ENCODE measurements at places on chromosomes 5 and 9.

DNA sequence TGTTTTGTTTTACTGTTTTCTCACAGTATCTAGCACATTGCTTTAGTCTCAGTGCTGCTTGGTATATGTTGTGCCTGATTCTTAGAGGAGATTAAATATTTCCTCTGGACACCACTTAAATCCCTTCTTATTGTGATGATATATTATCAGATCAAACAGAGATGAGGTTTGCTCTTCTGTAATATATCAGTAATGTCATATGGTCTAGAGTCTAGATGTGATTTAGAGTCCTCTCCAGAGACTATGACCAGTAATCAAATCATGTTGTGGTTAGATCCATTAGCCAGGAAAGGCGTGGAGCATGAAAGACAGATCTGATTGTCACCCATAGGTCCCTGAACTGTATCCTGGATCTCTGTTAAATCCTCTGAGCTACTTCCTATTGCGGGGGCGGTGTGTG, 24.4 kb downstream of the CAMK4 start:
- no peak for DNase-seq

- peak; percentile 86 for DNase-seq
These were observed 15.8 kb upstream of the RAPGEF1 start for GRCh38 chr9:131755541-131756198.

GRCh38 chr9:99220011-99220410, 1.7 kb downstream of the ALG2 start:
- no peak for DNase-seq

- no peak for DNase-seq
These were observed 192.0 kb downstream of the IRX1 start for GRCh38 chr5:3787604-3788003.

- no peak for DNase-seq
These were observed 60.3 kb downstream of the HABP4 start for GRCh38 chr9:96510258-96510657.

GRCh38 chr9:95940265-95940664, 64.8 kb downstream of the ERCC6L2 start:
- DNase-seq, result no peak

GRCh38 chr5:63011158-63011557, 432.5 kb downstream of the LRRC70 start:
- DNase-seq, result no peak

DNA sequence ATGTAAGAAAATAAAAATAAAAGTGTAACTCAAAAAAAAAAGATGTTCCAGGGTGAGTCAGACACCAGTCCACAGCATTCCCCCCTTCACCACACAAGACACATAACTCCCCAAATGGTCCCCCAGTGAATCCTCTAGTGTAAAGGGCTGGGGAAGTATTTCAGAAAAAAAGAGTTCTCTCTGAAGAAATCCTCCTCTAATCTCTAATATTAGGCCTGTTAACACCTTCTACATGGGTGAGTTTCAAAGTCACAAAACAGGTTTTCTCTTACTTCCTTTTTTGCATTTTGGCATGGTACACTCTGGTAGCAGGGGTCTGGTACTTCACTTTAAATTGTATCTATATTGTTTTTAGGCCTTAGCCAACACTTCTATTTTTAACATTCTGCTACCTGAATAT, 28.2 kb downstream of the RNF145 start:
- DNase-seq, result no peak

- peak; percentile 62 for DNase-seq
These were observed 75.2 kb upstream of the SSBP2 start for GRCh38 chr5:81826128-81826527.

DNA sequence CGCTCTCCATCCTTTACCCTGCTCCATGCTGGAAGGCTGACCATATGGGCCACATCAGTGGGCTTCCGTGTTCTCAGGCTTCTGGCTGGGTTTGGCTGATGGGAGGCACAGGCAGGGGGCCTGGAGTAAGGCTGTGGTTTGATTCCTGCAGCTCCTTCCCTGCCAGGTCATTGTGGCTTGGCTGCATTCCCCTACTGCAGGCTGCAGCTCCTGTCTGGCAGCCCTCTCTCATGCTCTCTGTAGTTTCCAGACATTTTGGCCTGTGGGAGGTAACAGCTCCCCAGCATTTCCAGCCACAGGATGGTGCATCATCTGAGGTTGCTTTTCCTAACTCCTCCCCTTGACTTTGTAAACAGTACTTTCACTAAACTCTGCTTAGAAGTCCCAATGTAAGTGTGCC, 102.0 kb upstream of the PTPN3 start:
- peak; percentile 87 for DNase-seq

DNA sequence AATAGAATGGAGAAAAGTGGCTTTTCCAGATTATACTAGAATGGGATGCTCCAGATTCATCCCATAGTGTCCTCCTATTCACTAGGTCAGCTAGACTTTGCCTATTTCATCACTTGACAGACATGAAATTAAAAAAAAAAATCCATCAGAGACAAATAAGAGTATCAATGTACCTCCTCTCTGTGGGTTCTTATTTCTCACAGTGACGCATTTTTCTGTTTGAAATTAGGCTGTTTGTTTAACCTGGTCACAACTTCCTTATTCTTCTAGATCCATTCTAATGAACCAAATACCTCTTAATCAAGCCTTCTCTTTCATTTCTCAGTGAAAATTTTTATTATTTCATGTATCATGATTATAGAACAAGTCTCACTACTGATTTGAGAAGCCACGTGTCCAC, 305.4 kb downstream of the SEMA5A start:
- no peak for DNase-seq

- DNase-seq, result peak; percentile 79
These were observed 264.3 kb upstream of the PANK3 start for GRCh38 chr5:168843277-168844015.

GRCh38 chr9:87543251-87543650, 45.6 kb downstream of the DAPK1 start:
- no peak for DNase-seq

- no peak for DNase-seq
These were observed 179.9 kb downstream of the DTWD2 start for GRCh38 chr5:118808441-118808840.

- peak; percentile 97 for DNase-seq
These were observed 41.1 kb downstream of the FGF1 start for GRCh38 chr5:142644640-142645361.

- DNase-seq, result peak; percentile 66
These were observed 38.1 kb upstream of the CD180 start for GRCh38 chr5:67234671-67235176.

GRCh38 chr9:114383521-114384231, 4.1 kb downstream of the AKNA start:
- peak; percentile 94 for DNase-seq

- no peak for DNase-seq
These were observed 250.1 kb downstream of the CEMIP2 start for GRCh38 chr9:71518045-71518827.

DNA sequence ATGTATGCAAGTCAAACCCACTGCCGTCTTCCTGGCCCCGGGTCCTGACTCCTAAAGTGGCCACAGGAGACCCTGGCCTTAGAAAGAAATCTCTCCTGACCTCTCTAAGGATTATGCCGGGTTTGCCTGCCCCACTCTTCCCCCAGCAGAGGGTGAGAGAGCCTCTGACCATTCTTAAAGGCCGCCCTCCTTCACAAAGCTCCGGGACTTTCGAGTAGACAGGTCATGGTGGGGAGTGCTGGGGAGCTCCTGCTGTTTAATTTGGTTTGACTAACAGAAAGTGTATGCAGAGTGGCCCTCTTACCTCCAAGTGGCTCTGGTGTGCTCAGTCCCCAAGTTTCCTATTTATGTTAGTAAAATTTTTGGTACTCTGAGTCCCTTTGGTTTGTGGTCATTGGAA, 111.8 kb downstream of the LRRC70 start:
- no peak for DNase-seq

GRCh38 chr9:105178076-105178475, 66.4 kb upstream of the SLC44A1 start:
- no peak for DNase-seq

DNA sequence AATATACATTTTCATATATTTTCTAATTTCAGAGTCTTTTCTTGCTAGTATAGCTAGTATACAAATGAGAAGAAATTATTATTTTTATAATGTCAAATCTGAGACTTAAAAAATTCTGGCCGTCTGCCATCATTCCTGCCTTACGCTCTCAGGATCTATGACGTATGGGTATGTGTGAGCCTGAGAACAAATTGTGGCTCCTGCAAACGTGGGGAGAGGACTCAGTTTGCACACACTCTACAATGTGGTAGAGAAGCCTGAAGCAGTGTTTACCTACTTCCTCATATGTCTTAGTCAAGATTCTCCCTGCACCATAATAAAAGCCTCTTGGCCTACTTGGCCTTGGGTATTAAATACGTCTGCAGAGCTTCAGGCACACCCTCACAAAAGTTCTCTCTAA, 825.4 kb downstream of the SEMA5A start:
- DNase-seq, result no peak

- no peak for DNase-seq
These were observed 290.6 kb downstream of the FER start for GRCh38 chr5:109038209-109038840.

DNA sequence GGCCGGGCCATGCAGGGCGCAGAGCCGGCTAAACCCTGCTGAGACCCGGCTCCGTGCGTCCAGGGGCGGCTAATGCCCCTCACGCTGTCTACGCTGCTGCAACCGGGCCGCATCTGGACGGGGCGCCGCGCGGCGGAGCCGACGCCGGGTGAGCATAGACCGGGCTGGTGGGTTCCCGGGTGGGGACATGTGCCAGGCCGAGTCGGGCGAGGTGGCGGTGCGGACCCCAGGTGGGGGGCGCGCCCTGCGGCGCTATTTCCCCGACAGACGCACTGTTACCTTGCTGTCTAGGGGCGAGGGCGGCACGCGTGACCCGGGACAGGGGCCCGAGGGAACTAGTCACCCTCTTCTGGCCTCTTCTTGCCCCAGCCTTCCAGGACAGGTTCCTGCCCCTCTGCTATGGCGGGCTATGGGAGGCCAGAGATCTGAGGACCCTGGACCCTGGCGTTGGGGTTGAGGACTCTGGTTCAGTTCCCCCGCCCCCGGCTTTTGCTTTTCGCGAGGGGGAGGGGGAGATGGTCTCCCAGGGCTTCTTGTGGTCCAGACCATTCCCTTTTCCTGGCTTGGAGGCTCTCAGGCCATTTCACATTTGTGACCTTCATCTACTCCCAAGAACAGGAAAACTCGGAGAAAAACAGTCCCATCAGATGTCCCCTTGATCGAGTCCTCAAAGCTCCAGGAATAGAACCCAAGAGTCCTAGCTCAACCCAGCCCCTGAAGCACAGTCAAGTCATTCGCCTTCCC, 536 bp downstream of the SLC27A4 start:
- DNase-seq, result no peak

DNA sequence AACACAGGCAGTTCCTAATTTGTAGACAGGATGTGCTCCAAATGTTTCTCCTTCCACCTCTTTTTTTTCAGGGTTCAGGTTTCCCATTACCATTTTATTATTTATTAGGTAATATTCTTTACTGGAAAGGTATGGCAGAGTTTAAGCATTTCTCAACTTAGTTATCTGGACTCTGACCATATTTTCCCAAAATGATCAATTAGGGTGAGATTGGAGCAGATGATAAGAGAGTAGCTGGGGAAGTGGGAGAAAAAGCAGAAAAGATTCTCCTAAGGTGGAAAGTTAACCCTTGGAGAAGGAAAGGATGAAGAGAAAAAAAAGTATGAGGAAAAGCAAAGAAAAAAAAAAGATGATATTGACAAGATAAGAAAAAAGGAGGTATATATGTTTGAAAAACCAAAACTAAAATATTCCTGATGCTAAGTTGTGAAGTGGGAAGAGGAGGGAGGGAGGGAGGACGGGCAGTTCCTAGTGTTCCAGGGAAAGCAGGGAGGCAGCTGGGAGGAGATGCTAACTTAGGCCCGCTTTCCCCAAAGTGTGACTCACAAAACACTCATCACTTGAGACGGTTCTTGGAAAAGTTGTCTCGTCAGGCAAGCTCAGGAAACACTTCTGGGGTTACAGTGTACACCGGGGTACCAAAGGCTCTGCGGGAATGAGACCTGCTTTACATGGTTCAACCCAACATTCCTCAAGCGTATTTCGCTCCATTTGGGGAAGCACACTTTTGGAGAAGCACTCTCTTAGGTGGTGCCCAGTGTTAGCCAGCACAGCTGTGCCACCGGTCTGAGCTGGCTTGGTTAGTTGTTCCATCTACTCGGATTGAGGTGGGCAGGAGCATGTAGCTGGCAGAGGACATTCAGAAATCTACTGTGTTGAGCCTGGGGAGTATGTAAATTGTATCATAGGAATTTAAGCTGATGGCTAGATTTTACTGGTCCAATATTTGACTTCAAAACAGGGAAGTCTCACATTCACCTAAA, 35.1 kb downstream of the B4GALT1 start:
- DNase-seq, result peak; percentile 98

DNA sequence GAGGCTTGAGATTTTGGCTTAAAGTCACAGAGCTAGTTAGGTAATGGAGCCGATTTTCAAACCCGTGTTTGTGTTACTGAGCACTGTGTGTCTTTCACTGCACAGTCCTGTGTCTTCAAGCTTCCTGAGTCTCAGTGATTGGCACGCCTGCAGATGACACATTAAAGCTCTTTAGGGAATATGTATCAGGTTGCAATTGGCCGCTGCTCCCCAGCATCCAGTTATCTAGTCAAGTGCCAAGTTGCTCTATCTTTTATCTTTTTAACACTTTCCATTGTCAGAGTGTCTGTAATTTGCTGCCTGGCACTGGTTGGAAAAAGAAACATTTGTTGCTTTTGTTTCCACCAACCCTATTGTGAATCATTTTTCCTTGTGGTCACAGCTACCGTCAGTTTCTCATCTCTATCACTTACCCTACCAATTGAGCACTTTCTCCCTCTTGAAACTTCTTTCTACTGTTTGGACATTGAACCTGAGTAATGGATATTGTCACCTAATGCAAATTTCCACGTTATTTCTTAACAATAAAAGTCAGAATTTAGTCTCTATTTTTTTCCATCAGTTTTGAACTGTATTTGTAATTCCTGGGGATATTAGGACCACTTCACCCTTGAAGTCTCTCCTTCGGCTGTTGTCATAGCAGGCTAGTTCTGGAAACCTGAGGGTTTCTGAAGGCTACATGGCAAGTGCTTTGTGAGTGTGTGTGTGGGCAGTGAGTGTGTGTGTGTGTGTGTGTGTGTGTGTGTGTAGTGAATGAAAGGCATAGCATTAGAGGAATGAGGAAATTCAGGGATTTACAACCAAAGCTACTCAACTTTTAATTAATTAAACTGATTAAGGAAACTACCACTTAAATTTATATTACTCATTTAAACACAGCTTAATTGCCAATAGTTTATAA, 274.3 kb downstream of the ISL1 start:
- no peak for DNase-seq

DNA sequence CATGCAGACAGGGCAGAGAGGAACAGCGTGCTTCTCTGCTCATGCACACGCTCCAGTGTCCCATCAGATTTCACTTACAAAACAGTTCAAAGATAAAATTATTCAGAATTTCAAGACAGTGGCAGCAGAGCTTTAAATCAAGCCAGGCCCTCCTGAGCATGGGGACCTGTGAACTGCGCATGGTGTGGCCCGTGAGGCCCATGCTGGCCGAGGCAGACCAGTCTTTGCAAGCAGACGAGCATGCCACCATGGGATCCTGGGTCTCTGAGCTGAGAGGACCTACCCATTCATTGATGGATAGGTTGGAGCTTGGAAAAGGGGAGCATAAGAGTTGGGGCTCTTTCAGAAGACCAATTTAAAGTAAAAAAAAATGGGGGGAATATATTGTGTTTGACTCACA, 35.0 kb upstream of the SAP30L start:
- no peak for DNase-seq
